ENCODE measurements at places on chromosomes 11 and 22.

GRCh38 chr11:111906680-111907079 lies 4.9 kb downstream of the CRYAB start:
- DNase-seq, result no peak

GRCh38 chr11:91296629-91297028 lies 928.0 kb upstream of the FAT3 start:
- no peak for DNase-seq

DNA sequence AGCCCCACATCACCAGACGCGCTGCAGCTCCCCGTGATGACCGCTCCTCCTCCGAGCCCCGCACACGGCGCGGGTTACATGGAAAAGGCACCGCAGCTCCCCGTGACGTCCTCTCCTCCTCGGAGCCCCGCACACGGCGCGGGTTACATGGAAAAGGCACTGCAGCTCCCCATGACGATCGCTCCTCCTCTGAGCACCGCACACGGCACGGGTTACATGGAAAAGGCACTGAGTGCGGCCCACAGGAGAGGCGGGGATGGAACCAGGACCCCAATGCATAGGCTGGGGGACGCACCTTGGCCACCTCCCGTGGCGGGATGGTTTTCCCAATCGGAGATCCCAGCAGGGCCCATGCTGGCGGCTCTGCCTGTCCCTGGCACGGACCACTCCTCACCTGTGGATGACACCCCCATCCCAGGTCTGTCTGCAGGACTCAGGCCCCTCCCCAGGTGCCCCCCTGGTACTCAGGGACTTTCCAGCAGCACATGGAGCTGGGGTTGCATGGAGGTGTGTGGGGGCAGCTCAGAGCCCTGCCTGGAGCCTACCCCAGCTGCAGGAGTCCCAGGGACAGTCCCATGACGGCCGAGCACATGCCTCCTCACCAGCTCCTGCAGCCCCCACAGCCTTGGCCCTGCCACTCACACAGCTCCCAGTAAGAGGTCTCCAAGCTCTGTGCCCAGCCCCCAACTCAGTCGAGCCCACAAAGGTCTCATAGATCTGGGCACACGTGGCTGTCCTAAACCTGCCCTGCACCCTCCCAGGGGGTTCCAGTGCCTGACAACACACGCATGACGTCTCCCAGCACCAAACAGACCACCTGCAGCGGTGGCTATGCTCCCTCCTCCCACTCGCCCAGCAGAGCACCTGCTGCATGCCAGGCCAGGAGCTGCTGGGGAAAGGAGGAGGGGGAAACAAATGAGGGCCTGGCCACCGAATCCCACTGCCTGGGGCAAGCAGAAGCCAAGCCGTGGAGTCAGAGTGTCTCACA lies 166.6 kb downstream of the BRD1 start:
- DNase-seq, result no peak

- no peak for DNase-seq
These were observed 46.8 kb downstream of the BRSK2 start for GRCh38 chr11:1436468-1437039.

DNA sequence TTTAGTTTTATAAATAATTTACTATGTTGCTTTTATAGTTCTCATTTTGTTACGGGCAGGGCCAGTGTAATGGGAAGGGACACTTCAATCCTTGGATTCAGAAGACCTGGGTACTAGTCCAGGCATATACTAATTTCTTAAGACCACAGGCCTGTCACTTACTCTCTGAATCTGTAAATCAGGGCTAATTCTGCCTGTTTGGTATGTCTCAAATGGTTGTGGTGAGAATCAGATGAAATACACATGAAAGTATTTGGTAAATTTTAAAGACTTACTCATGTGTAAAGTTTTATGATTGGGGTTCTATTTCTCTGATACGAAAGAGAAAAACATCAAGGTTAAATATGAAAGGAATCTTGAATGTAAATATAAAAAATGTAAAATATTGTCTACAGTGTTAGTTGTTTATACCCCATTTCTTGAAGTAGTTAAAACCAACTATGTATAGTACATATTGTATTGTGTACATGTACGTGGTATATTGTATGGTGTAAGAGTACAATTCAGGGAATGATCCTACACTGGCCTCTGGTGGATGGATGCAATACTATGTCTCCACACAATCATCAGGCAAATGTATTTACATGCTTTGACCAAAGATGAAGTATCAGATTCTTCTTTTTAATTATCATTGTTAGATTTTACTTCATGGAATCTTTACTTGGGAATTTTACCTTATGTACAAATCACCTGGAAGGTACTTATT lies 24.5 kb upstream of the RAG2 start:
- peak; percentile 11 for DNase-seq

- DNase-seq, result no peak
These were observed 93.9 kb upstream of the CSNK2A3 start for GRCh38 chr11:11446967-11447366.

DNA sequence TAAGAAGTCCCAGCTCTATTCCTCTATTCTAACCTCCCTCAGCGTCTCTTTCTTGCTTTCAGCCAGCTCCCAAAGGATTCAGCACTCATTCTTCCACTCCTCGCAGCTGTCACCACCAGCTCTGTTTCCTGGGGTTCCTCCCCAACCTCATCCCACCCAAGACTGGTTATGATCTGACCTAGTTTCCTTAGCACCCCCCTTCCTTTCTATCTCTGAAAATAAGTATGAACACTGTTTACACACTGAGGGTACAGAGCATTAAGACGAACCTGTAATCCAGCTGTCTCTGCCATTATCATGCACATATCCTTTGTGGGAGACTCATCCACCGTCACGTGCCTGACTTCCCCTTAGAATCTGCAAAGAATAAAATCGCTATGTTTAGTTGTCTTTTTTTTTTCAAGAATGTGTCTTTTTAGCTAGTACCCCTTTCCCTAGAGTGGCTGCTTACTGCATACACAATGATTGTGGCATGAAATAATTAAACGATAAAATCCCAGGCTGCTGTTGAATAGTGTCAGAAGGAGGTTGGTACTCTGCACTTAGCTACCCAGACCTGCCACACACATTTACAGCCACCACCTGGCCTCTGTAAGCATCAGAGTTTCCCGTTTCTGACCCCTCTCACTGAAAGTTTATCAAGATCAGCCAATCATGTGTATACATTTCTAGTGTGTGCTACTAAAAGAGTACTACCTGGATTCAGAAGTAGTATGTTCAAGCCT lies 26.9 kb upstream of the CSTF3 start:
- no peak for DNase-seq

- DNase-seq, result no peak
These were observed 985.1 kb downstream of the BRD1 start for GRCh38 chr22:48842583-48842945.

DNA sequence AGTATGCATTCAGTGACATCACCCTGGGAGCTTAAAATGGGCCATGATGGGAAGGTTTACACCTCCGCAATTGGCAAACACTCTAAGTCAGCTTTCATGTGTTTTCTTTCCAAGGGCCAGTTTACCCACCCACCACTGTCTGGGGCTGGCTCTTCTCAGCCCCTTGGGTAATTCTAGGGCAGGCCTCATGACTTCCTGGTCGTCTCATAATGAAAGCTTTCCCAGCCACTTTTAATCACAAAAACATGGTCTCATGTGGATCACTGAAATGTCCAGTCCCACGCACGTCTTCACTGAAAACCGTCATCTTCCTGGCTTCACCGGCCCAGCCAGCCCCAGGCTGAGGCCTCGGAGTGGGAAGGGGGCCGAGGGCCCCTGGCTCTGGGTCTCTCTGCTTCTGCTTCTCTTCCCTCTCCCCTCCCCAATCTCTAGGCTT lies 58.5 kb upstream of the ANO1 start:
- DNase-seq, result no peak

GRCh38 chr11:69201764-69202370 lies 46.1 kb downstream of the SMIM38 start:
- DNase-seq, result no peak

- DNase-seq, result no peak
These were observed 687.2 kb downstream of the TBC1D22A start for GRCh38 chr22:47449508-47450270.

GRCh38 chr22:35950262-35950661 lies 78.4 kb downstream of the RBFOX2 start:
- DNase-seq, result no peak

- no peak for DNase-seq
These were observed 82.4 kb downstream of the EXT2 start for GRCh38 chr11:44177905-44178304.

DNA sequence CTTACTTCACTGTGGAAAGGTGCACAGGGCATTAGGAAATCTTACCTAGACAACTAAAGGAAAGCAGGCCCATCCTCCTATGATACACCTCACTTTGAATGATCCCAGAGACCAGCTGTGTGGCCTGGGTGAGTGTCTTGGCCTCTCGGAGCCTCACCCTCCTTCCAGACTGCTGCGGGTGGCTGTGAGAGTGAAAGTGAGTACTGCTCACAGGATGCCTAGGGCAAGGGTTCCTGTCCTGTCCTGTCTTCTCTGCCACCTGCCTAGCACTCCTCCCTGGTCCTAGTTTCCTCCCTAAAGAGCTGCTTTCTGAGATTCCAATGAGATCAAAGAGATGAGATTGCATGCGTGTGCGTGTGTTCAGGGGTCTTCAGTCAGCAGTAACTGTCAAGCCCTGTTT lies 19.5 kb upstream of the ADORA2A start:
- no peak for DNase-seq

DNA sequence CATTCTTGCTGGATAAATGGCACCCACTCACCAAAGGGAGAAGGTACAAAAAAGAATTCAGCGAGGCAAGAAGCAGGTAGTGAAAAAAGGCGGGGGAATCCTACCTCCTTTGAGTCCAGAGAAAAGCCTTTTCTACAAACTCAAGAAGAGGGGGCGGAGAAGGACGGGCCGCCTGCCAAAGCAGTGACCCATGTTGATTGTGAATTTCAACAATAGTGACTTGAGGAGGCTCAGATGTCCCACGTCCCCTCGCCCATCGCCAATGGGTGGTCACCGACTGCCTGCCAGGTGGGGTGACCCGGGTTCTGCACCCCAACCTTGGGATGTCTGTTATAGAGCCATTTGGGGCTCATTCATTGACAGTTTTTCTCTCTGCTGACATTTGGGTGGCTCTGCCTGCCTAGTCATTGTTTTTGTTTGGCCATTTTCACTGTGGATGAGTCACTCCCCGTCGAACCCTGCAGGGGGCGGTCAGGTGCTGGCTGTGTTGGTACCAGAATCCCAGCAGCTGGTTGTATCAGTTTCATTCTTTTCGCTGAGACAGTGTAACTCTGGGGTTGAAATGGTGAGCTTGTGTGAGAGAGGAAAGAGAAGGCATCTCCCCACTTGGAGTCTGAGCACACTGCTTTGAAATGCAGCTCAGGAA lies 163.4 kb upstream of the NCAM1 start:
- DNase-seq, result peak; percentile 4

DNA sequence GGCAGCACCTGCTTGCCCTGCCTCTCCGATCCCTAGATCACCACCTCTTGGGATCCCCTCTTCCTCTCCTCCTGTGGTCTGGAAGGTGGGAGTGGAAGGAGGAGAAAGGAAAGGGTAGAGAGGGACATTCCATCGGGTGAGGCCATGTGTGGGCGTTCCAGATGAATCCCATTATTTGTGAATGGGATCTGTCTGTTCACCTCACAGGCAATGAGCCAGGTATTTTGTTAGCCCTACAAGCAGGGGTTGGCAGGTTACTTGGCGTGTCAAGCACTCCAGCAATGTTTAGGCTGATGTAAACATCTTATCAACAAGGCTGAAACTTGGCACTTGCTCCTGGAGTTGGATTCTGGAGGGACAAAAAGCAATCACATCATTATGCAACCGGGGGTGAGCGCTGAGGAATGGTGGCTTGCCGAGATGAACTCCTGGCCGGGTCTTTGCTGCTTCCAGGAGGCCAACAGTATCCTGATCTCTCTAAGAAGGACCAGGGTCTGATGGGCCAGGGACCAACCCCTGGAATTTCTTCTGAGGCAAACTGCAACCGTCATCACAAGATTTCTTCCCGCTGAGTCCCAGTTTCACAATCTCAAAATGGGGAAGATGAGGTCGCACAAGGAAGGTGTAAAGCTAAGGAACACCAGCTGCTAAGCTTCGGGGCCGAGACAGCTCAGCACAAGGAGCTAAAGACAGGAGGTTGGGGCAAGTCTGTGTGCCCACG lies 7.8 kb downstream of the ADAMTS8 start:
- DNase-seq, result no peak

DNA sequence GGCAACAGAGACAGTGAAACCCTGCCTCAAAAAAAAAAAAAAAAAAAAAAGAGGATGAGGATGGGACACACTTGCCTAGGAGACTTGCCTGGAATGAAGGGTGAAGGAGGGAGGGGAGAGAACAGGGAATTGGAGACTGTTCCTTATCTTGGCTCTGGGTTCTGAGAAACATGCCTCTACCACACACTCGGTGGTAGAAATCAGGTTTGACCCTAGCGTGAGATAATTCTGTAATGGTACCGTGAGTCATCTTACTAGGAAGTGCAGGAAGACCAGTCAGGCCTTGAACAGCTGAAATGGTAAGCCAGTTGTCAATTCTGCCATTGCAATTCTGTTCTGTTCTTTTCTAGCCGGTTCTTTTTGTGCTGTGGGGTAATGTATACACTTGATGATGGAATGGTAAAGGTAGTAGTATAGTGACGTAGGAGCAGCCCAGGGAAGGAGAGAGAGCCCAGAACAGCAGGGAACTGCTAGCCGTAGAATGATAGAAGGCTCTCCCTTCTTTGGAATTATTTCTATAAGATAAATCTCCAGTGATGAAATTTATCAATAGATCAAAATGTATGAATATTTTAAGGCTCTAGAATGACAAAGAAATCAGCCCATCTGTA lies 3.9 kb upstream of the AMBRA1 start:
- no peak for DNase-seq

- DNase-seq, result no peak
These were observed 13.7 kb downstream of the ZBTB16 start for GRCh38 chr11:114073007-114073827.

DNA sequence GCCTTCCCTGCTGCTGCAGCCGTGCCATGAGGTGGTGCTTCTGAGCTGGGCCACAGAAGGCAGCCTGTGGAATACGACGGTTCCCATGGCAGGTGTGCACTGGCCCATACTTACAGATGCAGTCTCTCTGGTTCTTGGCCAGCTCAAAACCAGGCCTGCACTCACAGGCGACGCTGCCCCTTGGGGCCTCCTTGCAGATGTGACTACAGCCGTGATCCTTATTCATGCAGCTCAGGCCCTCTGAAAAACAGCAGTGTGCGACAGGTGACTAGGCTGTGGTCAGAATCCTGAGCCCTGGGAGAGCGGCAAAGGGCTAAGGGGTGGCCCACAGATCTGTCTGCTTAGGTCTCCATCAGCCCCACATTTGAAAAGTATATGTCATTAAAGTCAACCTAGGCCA lies 22.1 kb downstream of the SCUBE2 start:
- no peak for DNase-seq

- no peak for DNase-seq
These were observed 69.4 kb upstream of the API5 start for GRCh38 chr11:43242401-43242800.
